Glomerular endothelial cell (primary cell): ENCODE measurements at places on chromosomes 16 and 17. TPM values are rescaled to one million over a fixed set of nuclear protein-coding genes. Genes with fewer than 3 reads are reported as not detected.

- DNase-seq: no peak
Observed at GRCh38 chr16:1941162-1942046, 1.6 kb downstream of the MSRB1 start.

Gene GOT2
- 112 and 122 TPM in 2 replicates for total RNA-seq

GRCh38 chr17:64607862-64608565 is 54.1 kb downstream of the SMURF2 start:
- no peak for DNase-seq

- DNase-seq: no peak
Observed at GRCh38 chr16:53198933-53199332, 144.1 kb downstream of the CHD9 start.

DNA sequence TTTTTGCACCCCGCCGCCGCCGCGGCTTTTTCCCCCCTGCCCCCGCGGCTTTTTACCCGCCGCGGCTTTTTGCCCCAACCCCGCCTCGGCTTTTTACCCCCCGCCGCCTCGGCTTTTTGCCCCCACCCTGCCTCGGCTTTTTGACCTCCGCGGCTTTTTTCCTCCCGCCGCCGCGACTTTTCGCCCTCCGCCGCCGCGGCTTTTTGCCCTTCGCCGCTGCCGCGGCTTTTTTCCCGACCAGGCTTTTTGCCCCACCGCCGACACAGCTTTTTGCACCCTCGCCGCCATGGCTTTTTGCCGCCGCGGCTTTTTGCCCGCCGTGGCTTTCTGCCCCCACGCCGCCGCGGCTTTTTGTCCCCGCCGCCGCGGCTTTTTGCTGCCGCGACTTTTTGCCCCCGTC is 137.0 kb upstream of the TP53TG3D start:
- no peak for DNase-seq

GRCh38 chr17:76261421-76262215 is 3.5 kb upstream of the UBALD2 start:
- peak; percentile 87 for DNase-seq

Gene TBC1D3B
- 0.39 and 1.3 TPM in 2 replicates for total RNA-seq
